ENCODE measurements at places on chromosomes 4 and X.

DNA sequence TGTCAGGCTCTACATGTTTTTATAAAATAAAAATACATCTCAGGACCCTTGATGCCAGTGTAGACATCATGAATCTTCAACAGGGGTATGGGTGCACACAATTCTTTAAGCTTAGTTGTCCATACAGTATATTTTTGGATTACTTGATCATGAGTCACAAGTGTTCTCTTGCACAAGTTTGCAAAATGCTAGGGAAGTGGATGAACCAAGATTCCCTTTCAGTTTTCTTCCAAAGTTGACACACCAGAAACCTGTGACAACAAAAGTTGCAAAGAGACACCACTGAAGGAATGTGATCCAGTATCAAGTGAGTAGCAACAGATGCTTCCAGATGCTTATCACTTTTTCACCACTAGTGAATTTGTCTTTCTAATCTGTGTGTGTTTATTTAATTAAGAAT lies 1021.2 kb downstream of the PCDH7 start:
- no peak for DNase-seq

- no peak for DNase-seq
Measured at GRCh38 chr4:571838-572572, 4.1 kb downstream of the TMEM271 start.

DNA sequence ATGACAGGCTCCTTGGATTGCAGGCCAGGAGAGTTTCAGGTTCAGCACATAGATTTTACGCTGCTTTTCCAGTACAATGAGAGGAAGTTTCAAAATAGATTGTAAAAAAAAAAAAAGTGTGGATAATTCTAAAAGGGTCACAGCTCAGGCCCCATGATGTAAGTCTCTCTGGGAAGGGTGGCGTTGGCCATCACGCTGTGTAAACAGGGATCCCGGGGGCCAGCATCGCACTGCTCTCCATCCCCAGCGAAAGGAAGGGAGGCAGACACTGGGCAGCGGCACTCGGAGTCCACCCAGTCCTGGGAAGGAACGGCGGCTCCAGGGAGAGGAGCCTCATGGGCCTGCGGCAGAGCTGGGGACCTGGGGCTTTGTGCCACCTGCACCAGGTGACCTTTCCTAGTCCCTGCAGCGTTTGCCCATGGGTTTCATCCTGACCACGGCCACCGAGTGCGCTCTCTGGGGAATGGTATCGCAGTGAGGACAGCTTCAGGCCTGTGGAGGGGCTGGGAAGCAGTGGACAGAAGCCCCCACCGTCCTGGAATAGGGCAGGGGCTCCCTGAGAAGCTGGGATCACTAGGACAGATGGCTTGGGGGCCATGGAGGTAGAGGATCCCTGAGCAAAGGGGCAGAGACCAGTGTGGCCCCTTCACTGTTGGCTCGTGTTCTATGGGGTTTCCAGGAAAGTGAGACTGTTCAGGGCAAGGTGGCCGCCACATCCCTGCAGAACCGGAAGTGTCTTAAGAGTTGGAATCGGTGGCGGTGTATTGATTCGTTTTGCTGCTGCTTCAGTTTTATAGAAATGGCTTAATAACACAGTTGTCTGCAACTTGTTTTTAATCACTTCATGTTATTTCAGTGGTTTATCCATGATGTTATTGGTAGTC lies 38.9 kb downstream of the RGS12 start:
- DNase-seq = no peak

GRCh38 chr4:155073852-155074251 lies 134.6 kb upstream of the NPY2R start:
- DNase-seq = no peak

- DNase-seq = peak; percentile 2
Measured at GRCh38 chr4:14877246-14878225, 124.7 kb upstream of the CPEB2 start.

GRCh38 chr4:41380511-41381157 lies 123.9 kb downstream of the UCHL1 start:
- no peak for DNase-seq

DNA sequence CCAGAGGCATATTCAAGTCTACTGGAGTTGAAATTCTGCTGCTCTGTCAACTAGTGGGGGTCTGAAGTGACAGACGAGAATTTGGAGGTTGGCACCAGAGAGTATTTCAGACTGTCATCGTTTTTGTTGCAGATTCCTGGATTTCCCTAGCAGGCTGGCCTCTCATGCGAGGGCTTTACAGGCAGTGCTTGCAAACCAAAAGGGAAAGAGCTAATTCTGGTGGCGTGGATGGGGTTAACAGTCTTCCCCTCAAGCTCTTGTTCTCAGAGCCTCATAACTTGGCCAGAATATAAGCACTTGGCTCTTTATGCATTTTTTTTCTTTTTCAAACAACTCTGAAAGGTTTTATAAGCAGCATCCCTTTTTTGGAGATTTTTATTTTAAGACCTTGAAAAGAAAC lies at the start of gene SPARCL1:
Gene SPARCL1 (minus strand): TSS at position 190 of the 400 bp plus-strand sequence. CDS start 29,802 bp downstream, outside the sequence.
- no peak for DNase-seq

DNA sequence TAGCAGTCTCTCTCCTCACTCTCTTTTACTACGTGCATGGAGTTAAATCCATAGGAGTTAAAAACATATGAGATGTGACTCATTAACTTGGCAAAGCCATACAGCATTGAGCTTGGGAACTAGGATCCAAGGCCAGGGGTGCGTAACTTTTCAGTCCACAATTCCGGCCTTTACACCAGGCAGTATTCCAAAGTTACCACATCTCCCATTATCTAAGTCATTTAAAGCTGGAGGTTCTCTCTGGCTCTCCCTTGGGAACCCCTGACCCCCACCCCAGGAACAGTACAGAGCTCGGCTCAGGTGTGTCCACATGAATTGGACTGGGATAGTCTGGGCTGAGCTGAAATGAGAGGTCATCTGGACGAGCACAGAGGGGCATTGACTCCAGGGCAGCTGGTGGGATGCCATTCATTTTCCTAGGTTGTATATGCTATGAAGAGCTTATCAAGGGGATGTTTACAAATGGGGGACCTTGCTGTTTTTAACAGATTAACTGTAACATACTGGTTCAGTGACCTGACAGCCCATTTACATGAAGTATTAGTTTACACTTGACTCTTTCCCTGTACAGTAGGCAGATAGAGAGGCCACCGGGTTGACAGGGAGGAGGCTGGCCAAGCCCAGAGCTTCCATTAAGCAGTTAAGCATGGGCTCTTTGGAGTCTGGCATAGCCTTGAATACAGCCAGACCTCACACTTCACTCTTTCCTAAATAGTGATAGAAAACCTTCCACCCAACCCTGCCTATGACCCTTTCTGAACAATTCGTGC lies 128.8 kb downstream of the RAB28 start:
- no peak for DNase-seq

DNA sequence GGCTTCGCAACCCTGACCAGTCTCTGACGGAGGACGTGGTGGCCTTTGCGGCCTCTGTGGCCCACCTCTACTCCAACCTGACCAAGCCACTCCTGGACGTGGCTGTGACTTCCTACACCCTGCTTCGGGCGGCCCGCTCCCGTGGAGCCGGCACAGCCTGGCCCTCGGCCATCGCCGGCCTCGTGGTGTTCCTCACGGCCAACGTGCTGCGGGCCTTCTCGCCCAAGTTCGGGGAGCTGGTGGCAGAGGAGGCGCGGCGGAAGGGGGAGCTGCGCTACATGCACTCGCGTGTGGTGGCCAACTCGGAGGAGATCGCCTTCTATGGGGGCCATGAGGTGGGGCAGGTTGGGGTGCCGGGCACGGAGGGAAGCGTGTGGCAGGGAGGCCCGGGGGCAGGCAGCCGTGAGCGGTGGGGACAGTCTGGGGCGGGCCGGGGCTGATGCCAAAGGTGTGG lies 1.2 kb downstream of the ABCD1 start:
- DNase-seq = no peak

- no peak for DNase-seq
Measured at GRCh38 chr4:105058177-105058812, 88.4 kb upstream of the TET2 start.

- DNase-seq = peak; percentile 52
Measured at GRCh38 chrX:1392376-1393068, 609 bp upstream of the SLC25A6 start.

DNA sequence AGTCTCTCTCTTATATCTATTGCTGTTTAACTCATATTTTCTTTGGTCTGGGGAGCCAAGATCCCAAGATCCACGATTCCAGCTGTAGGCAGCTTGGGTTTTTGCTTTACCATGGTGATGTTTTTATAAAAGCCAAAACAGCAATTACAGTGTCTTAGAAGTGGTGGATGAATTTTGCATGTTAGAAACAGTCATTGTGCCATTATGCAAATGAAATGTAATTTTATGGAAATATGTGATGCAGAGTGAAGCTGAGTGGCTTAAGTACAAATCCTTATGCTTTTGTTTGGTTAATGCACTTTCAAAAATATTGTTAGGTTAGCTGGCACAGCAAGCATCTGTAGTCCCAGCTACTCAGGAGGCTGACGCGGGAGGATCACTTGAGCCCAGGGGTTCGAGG lies 32.8 kb upstream of the PTTG2 start:
- no peak for DNase-seq

GRCh38 chrX:38154818-38155217 lies 65.9 kb downstream of the SRPX start:
- no peak for DNase-seq

GRCh38 chrX:120653000-120653399 lies 23.1 kb upstream of the C1GALT1C1 start:
- DNase-seq = peak; percentile 28

DNA sequence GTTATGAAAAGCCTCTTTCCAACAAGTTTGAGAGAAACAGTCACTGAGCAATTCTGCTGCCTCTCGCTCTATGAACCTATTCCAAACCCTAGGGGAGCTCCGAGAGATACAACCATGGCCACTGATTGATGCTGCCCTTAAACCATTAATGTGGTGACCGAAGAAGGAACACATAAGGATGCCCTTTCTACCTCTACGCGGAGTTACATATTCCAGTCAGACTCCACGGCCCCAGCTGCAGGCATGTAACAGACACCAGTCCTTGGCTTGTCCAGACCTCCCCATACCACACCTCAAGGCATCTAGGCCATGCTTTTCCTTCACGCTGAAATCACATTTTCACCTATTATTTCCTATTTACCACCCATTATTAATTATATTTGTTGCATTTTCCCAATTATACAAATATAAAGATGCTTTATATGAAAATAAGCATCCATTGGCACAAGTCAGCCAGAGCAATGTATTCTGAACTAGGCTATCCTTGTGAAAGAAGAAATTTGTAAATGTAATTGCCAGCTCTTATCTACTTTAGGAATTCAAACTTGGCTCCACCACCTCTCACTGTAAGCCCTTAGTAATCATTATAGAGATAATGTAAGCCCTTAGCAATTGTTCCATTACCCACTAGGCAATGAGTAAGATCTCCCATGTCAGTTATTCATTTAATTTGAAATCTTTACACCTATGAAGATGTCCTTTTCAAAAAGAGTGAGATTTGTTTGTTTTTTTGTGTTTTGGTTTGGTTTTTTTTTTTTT lies 338.4 kb downstream of the NR3C2 start:
- DNase-seq = no peak

GRCh38 chrX:109797311-109797975 lies 64.4 kb upstream of the ACSL4 start:
- DNase-seq = no peak

- DNase-seq = no peak
Measured at GRCh38 chrX:120824021-120824420, 51.6 kb downstream of the CT47B1 start.

GRCh38 chr4:123652476-123652875 lies 255.9 kb downstream of the SPRY1 start:
- no peak for DNase-seq

DNA sequence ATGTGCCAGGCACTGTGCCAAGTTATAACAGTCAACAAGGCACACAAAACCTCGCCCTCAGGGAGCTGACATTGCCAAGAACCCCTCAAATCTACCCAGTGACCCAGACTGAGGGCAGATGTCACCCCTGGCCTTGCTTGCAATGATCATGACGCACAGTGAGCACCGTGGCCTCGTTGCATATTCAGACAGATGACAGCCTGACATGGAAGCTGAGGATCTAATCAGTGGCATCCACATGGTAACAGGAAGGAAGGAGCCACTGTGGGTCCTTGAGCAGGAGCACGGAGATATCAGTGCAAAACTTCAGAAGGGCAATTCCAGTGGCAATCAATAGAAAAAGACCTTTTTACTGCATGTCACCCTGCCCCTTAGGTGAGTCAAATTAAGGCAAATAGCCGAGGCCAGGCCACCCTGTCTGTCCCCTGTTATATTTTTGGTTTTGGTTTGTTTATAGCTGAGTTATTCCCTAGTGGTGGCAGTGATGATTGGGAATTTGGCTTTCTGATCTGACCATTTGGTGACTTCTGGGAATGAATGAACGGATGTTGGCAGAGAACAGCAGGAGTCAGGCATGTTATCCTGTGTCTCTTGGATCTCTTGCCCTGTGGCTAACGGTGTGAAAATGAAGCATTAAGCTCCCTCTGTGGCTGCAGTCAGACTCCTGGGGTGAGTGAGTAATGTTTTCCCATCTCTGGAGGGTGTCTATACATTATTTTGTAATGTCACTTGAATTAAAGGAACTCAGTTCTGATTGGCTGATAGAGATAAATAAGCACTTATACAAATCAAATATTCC lies 20.4 kb downstream of the WDR13 start:
- DNase-seq = no peak

GRCh38 chr4:139704915-139705485 lies 39.4 kb downstream of the MGST2 start:
- DNase-seq = peak; percentile 16

- no peak for DNase-seq
Measured at GRCh38 chrX:79110731-79111130, 33.8 kb upstream of the GPR174 start.

Measured in NAMALWA (cell line).